Choroid plexus epithelial cell (primary cell): ENCODE measurements at places on chromosomes 12 and 14.

GRCh38 chr14:87087881-87088280, 905.1 kb downstream of the GALC start:
- DNase-seq: no peak

- DNase-seq: peak; percentile 77
Observed at GRCh38 chr12:82486524-82487235, 128.4 kb downstream of the METTL25 start.

DNA sequence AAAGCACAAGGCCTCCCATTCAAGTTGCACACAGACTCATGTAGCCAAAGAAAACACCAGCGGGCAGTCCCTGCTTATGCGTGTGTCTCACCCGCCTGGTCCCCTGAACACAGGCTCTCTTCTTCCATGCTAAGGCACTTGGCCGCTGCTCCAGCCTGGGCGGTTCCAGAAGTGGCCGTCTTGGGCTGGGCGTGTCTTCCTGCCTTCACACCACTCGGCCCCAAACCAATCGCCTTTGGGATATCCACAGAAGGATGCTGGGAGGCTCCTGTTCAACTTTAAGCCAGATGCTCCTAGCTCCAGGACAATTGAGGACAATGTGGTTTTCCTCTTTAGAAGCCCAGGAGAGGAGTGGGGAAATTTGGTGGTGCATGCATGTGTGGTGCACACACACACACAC, 2.2 kb downstream of the SCARB1 start:
- DNase-seq: peak; percentile 81

DNA sequence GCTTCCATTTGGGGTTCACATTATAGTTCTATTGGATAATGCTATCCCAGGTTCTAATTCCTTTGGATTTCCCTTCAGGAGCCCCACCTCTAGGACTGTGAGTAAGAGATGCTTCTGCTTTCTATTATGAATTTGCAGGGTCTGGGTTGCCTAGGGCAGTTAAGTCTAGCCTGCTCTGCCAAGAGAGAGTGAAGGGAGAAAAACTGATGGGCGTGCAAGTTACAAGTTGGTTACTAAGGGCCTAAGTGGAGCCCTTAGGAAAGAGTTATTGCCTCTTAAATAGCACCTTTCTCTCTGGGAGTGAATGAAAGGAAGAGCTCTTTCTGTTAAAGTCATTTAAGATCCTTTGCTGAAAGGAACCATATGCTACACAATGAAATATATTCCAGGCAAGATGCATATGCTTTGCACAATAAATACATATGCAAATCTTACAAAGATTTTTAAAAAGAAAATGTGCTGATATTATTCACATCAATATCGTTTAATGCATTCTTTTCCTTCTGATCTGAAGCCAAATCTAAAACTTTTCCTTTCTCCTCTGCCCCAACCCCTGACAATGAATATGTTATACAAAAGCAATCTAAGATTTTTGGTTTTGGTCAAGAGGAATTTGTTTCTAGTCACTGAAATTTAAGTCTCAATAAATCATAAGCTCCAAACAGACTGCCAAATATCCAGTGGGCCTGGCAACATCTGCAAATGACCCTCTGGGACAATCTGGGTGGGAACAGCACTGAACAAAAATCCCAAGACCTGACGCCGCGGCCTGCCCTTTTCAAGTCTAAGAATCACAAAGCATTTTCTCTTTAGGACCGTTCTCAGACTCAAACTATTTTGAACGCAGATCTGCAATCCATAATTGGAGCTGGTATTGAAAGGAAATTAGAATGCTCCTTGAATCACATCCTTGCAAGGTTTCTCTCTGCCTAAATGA, 586.7 kb downstream of the ETNK1 start:
- DNase-seq: no peak

- DNase-seq: no peak
Observed at GRCh38 chr12:1162081-1162760, 171.2 kb downstream of the ERC1 start.

GRCh38 chr12:40692765-40693206, 547 bp downstream of the CNTN1 start:
- DNase-seq: no peak

- no peak for DNase-seq
Observed at GRCh38 chr14:75866970-75867369, 114.8 kb downstream of the TGFB3 start.

GRCh38 chr14:54686871-54687749, 120.2 kb downstream of the SAMD4A start:
- no peak for DNase-seq
